ENCODE measurements at places on chromosomes 16 and 17.

DNA sequence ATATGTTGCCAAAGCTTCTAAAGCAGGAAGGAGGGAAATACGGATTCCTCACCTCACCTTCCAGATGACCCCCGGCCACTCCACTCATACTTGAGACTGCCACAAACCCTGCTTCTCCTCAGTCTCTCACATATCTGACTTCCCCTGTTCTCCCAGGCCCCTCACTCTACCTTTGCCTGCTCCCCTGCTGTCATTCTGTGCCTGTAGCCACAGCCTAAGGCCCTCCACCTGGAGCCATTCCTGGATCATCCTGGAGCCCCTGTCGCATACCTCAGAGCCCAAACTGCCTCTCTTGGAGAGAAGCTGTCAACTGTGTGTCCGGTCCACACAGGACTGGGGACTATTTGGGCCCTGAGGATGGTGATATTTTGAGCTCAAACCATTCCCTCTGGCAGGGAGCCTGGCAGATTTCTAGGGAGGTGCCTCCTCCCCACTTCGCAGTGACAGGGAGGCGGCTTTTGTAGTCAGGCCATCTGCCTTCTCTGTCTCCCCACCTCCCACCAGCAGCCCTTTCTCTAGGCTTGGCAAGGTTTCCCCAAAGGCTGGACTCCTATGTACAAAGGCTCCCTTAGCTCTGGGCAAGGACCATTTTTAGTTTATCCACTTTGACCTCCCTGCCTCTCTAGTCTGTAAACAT, 2.3 kb upstream of the MED24 start:
- no peak for DNase-seq

DNA sequence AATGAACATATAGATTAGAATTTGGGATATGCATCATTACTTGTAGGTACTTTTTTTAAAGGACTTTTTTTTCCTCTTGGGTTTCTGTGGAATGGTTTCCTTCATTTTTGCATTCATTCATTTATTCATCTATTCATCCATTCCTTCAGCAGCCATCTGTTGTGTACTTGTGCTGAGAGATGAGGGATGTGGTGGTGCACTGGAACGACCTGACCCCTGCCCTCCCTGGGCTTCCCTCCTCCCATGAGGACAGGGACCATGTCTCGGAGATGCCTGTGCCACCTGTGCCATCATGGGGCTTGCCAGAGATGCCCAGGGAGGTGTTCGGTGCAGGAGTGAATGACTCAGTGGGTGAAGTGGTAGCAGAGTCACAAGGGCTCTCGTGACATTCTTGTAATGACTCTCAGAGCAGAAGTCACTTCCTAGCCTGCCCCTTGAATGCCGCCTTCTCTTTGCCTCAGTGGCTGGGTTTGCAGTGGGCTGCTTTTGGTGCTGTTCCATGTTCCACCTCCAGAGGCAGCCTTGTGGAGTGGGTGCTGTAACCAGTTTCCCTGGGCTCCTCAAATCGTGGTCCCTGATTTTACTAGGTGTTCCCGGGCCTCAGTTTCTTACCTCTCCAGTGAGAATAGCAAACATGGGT, 43.9 kb downstream of the CLEC16A start:
- no peak for DNase-seq

DNA sequence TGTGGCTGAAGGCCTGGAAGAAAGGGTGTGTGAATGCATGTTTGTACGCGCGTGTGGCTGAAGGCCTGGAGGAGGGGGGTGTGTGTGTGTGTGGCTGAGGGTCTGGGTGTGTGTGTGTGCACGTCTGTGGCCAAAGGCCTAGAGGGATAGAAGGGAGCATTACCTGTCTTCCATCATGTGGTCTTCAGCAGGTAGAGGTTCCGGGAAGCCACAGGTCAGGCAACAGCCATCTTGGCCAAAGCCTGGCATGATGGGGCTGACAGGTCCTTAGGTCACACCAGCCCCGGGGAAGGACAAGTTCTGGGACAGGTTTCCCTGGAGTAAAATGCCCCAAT, 5.2 kb downstream of the LITAFD start:
- no peak for DNase-seq

- no peak for DNase-seq
These were observed 9.0 kb upstream of the SLFN12L start for GRCh38 chr17:35546487-35546886.

DNA sequence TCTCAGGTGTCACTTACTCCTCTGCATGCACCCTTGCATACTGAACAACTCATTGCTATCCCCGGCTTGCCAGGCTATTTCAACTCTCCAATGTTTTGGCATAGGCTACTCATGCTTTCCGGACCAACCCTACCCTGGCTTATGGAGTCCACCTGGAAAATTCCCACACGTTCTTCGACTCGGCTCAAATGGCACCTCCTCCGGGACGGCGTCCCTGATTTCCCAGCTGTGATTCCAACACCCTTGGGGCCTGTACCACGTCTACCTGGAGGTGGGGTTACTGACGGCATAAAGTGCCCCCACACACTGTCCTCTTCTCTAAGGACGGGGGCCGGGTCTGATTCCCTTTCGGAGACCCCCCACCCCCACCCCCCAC, 498 bp downstream of the SMYD4 start:
- no peak for DNase-seq

- no peak for DNase-seq
These were observed 5.4 kb downstream of the THRA start for GRCh38 chr17:40068129-40068581.

DNA sequence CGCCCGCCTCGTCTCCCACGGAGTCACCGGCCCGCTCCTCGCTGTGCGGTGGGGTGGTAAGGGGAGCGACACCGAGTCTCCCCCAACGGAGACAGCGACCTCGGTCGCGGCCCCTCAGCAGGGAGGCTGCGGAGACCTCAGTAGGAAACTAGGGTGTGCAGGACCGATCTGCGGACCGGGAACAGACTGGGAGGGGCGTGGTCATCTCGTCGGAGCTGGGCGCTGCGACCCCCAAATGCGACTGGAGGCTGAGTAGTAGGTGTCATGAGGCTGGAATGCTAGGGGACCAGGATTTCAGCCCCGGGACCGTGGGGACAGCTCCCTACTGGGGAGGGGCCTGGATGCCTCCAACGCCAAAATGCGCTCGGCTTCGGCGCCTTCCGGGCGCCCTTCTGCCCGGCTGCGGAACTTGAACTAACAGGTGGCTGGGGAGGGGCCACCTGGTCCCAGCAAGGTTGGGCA, 1.3 kb downstream of the CACNG4 start:
- no peak for DNase-seq

- no peak for DNase-seq
These were observed 10.7 kb upstream of the NOS2 start for GRCh38 chr17:27810902-27811557.

DNA sequence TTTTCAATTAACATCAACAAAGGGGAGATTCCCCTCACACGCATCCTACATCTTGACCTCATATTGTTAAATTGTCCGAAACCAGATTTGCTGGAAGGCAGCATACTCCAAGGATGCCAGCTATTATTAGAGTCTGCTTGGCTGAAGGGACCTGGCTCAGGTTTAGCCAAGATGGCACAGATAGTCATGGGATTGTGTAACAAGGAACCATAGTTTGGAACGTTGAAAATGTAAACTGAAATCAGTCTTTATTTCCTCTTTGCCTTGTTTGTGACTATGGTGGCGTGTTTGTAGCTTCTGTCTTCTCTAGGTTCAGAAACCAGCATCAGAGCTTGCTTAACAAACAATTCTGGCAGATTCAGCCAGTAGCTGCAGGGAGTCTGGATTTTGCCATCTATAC, 5.9 kb downstream of the ARSG start:
- no peak for DNase-seq

GRCh38 chr16:87441886-87442580, 49.9 kb downstream of the MAP1LC3B start:
- DNase-seq = no peak

DNA sequence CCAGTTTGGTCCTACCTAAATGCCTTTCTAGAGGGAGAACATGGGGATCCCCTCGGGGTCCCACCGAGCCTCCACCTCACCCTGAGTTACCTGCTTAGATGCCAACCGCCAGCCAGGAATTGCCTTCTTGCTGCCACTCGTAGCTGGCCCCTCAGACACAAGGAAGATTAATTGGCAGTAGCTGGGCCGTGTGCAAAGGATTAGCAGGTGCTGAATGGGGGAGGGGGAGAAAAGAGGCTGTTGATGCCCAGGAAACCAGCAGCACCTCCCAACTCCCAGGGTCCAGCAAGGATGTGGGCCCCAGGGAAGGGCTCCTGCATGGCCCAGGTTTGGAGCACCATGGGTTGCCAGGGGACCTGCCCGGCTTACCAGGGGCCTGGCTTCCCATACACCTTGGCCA, at the start of gene CNGB1:
Gene CNGB1 (minus strand): TSS at position 159 of the 400 bp plus-strand sequence. CDS start 3,842 bp downstream, outside the sequence.
- no peak for DNase-seq

DNA sequence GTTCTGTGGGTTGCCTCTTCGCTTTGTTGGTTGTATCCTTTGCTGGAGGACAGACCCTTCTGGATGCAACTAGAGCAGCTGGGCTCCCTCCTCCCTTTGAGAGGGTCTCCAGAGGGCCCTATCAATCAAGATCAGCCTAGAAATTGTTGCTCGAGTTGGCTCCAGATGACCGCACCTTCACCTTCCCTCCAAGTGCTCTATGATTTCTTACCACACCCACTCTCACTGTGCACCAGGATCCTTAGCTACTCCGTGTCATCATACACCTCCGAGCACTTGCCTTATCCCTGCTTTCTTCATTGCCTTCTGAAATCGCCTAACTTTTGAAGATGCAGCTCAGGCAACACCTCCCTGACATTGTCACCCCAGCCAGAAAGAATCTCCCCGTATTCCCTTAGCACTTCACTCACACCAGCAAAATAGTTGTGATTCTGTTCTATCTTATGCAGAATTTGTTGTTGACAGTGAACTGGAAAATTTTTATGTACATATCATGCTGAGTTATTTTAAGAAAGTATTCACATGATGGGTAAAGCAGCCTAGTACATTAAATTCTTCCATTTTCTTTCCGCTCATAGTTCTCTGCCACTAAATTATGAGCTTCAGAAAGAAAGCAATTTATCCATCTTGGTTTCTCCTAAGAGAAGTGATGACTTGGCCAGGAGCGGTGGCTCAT, 52.9 kb downstream of the ABAT start:
- no peak for DNase-seq

GRCh38 chr17:37194208-37194607, 181.6 kb upstream of the C17orf78 start:
- no peak for DNase-seq

- no peak for DNase-seq
These were observed 2.2 kb downstream of the HEATR9 start for GRCh38 chr17:35866341-35866950.

- DNase-seq = no peak
These were observed 7.8 kb downstream of the HGS start for GRCh38 chr17:81691608-81692007.

DNA sequence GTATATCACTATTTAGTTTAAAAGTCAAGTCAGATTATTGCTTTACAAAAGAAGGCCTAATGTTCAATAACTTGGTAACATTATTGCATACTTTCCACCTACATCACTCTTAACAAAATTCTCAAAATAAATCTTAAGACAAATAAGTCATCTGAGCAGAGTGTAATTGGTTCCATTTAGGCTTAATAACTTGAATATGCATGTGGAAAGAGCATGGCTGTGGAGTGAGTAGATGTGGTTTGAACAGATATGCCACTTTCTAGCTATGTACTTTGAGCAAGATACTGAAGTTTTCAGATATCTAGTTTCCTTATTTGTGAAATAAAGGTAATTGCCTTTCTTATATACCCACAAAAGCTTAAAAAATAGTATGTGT, 6.7 kb upstream of the EVI2A start:
- DNase-seq = no peak

- no peak for DNase-seq
These were observed 1.1 kb upstream of the ALOX12 start for GRCh38 chr17:6994666-6995256.

GRCh38 chr17:21289175-21289901, 4.8 kb downstream of the MAP2K3 start:
- no peak for DNase-seq

DNA sequence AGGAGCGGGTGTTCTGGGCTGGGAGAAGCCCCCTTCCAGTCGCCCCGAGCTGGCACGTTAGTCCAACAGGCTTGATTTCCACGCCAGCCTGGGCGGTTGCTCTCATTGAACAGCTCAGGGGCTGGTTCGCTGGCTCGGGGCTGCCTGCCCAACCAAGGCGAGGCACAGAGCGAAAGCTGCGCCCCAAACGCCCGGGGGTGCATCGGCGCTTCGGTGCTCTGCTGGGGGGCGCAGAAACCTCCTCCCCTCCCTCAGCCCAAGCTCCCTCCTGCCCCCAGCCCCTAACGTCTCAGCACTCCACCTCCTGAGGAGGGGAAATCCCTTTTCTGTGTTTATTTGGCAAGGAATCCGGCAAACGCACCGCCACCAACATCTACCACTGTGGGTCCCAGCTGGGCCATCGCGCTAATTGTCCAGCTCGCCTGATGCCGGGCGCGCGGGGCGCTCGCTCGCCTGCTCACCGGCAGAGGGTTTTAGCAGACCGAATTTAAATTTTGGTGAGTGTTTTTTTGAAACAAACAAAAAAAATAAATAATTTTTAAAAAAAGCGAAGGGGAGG, 29.5 kb upstream of the RBFOX1 start:
- no peak for DNase-seq

GRCh38 chr17:9355846-9356245, 219.8 kb downstream of the STX8 start:
- no peak for DNase-seq

GRCh38 chr17:57511475-57512123, 233.5 kb downstream of the CCDC182 start:
- no peak for DNase-seq

DNA sequence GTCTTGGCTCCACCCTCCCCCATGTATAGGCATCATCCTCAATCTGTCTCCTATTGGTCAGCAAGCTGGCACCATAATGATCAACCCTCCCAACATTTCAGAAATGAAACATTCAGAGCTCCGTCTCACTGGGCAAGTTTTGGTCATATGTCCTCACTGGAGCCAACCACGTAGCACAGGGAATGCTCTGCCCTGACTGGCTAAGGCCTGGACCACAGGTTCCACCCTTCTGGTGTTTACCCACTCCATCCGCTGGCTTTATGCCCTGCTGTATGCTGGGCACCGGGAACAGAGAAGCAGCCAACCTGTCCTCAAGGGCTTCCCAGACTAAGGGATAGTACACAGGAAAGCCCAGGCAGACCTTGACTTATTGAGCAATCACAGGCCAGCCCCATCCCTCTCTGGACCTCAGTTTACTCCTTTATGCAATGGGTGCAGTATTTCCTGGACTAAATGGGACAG, 20.5 kb downstream of the MYO15A start:
- no peak for DNase-seq

GRCh38 chr17:50028736-50029120, 27.2 kb upstream of the ITGA3 start:
- DNase-seq = no peak

DNA sequence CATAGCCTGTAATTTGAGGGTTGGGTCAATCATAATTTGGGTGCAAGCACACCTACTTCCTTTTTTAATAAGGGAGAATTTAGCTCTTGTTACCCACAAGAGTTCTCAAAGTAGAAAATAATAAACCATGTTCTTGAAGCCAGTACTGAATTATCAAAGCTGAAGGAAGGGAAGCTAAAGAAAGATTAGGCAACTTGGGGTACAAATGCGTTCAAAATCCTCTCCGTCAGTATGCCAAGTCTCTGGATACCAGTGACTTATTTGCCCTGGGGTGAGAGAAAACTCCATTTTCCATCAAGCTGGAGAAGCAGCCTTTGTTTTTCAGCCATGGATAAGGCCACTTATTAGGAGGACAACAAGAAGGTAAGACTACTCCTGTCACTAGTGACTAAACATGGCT, 23.5 kb upstream of the DHRS13 start:
- no peak for DNase-seq
